8988T (cell line): ENCODE measurements at places on chromosomes 5 and 9.

GRCh38 chr9:76886318-76886717, 19.6 kb downstream of the PRUNE2 start:
- no peak for DNase-seq

GRCh38 chr9:9352877-9353481, 1259.8 kb downstream of the PTPRD start:
- DNase-seq, result no peak

DNA sequence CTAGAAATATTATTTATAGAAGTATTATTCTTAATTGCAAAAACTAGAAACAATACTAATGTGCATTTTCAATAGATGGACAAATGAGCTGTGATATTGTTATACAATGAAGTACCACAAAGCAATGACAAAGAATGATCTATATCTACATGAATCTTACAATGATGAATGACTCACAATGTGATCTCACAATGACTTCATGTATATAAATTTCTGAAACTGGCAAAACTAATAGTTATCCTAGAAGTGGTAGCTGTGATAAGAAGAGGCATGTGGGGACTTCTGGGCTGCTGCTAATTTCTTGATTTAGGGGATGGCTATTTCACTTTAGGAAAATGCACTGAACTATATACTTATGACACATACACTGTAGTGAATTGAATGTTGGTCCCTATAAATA, 396.0 kb upstream of the ZNF608 start:
- DNase-seq, result no peak

- DNase-seq, result no peak
Measured at GRCh38 chr9:124941679-124942561, 1.0 kb upstream of the GOLGA1 start.

DNA sequence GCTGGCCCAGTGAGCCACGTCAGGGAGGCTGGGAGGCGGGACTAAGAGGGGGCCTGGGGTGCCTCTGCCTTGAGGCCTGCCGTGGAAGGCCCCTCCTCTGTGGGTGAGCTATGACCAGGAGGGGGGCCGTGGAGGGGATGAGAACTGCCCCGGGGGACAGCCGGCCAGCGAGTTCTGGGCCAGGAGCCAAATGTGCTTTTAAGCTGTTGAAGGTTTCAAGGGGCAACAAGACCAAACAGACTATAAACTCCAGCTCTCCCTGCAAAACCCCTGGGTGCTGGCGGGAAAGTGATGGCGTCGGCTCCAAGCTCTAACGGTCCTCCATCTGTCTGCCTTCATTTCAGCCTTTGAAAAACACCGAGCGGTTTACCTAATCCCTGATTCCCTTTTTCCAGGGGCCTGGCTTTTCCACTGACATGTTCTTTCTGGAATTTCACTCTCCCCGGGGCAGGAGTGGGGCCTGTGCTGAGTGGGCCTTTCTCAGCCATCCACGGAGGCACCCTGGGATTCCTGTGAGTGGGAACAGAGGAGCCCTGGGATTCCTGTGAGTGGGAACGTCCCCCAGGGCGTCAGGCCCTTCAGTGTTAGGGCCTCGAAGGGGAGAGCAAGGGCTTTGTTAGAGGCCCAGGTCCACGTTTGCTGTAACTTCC, 65.6 kb downstream of the COL5A1 start:
- DNase-seq, result no peak
